ENCODE measurements at places on chromosomes 3 and 15.

GRCh38 chr3:102471001-102471400, 36.2 kb downstream of the ZPLD1 start:
- DNase-seq: no peak

GRCh38 chr3:174158674-174159073, 700.5 kb upstream of the NAALADL2 start:
- no peak for DNase-seq

DNA sequence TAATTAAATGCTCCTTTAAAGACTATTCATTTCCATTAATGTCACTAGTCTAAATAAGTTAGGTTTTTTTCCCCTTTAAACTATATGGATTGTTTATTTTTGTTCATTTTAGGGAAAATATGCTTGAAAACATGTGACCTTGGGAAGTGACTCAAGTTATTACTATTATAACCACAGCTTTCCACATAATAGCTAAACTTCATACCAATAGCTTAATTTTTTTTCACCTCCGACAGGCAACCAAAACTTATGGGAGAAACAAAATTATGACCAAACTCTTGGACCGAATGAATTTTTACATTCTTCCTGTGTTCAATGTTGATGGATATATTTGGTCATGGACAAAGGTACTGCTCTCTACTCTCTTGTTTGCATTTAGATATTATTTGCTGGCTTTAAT, 16.2 kb downstream of the CPA3 start:
- no peak for DNase-seq

GRCh38 chr15:35725353-35725752, 179.4 kb upstream of the DPH6 start:
- no peak for DNase-seq
